ENCODE measurements at places on chromosomes 5 and 9.

- DNase-seq, result no peak
Observed at GRCh38 chr5:5979761-5980537, 398.4 kb downstream of the MED10 start.

DNA sequence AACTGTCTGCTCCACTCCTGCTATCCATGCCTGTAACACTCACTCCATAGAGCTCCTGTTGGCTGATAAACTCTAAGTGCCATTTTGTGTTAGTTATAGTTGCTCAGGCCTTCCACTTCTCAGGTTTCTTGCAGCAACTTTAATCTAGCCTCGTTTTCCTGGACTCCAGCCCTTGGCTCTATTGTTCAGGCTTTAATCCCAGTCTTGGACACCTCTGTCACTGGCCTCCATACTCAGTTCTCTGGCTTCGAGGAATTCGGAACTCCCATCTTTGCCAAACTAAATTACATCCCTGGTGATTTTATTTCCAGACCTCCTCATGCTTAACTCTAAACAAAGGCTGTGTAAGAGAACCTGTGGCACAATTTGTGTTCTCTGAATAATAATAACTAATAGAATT is 39.8 kb downstream of the EMB start:
- DNase-seq, result no peak

GRCh38 chr5:135064235-135064570 is 30.2 kb upstream of the PITX1 start:
- DNase-seq, result no peak

- no peak for DNase-seq
Observed at GRCh38 chr9:81620002-81620390, 69.4 kb downstream of the TLE1 start.

GRCh38 chr5:96177303-96177869 is 215.7 kb upstream of the ELL2 start:
- DNase-seq, result no peak

Data from iPS DF 6.9 (cell line).